ENCODE measurements at places on chromosomes 7 and 10. TPM values are rescaled to one million over a fixed set of nuclear protein-coding genes. Genes with fewer than 3 reads are reported as not detected.

Gene FERD3L
- 0.86 TPM for total RNA-seq

Gene TMEM213
- not detected for total RNA-seq

Gene TNRC18
- total RNA-seq = 118 TPM

Gene COBL
- total RNA-seq = 1.3 TPM

Gene KCNH2
- 17.7 TPM for total RNA-seq

Gene PAPSS2
- 11.7 TPM for total RNA-seq

Gene SGMS1
- 78.8 TPM for total RNA-seq

Gene TFEC
- total RNA-seq = 5.6 TPM

Gene IFIT3
- 10.2 TPM for total RNA-seq

Gene PTPRZ1
- 0.26 TPM for total RNA-seq

Gene EIF5AL1
- total RNA-seq = 0.94 TPM

Gene RBP3
- not detected for total RNA-seq

Gene RAMP3
- 47.2 TPM for total RNA-seq

Gene NKX2-3
- total RNA-seq = not detected

Gene FAM131B
- total RNA-seq = 0.57 TPM

Gene ZNF736
- 32.5 TPM for total RNA-seq

Gene CRHR2
- total RNA-seq = 0.34 TPM

Gene NKX1-2
- total RNA-seq = not detected

Gene EXOC6
- 16.6 TPM for total RNA-seq

Gene SPDYE8
- not detected for total RNA-seq

Gene CYP3A4
- not detected for total RNA-seq

Gene NXPH1
- not detected for total RNA-seq

Gene TMEM184A
- total RNA-seq = 142 TPM

Gene LIPK
- total RNA-seq = not detected

Gene MLXIPL
- 4.6 TPM for total RNA-seq

Gene NPY4R2
- not detected for total RNA-seq

Gene KEL
- 1.3 TPM for total RNA-seq

Gene GATA3
- total RNA-seq = 310 TPM

Gene CLIP2
- 20.0 TPM for total RNA-seq

Gene GLI3
- total RNA-seq = 28.8 TPM

Gene CHST3
- 13.2 TPM for total RNA-seq

Gene NRG3
- total RNA-seq = 0.57 TPM

Gene RPP30
- total RNA-seq = 32.9 TPM

Gene CAMK2B
- not detected for total RNA-seq

Gene MRLN
- not detected for total RNA-seq

Gene SLC26A5
- total RNA-seq = 6.2 TPM

Gene NUTM2A
- total RNA-seq = 1.5 TPM

Gene ZDHHC6
- 42.1 TPM for total RNA-seq

Gene NUTM2B
- total RNA-seq = 0.26 TPM

Gene DDIT4
- 525 TPM for total RNA-seq

All from ureter (tissue), 1 donor.